ENCODE measurements at places on chromosomes 3 and 15.

- no peak for DNase-seq
These were observed 164.2 kb downstream of the FEZF2 start for GRCh38 chr3:62209101-62209500.

GRCh38 chr15:71352125-71352524, 236.9 kb downstream of the THSD4 start:
- no peak for DNase-seq

DNA sequence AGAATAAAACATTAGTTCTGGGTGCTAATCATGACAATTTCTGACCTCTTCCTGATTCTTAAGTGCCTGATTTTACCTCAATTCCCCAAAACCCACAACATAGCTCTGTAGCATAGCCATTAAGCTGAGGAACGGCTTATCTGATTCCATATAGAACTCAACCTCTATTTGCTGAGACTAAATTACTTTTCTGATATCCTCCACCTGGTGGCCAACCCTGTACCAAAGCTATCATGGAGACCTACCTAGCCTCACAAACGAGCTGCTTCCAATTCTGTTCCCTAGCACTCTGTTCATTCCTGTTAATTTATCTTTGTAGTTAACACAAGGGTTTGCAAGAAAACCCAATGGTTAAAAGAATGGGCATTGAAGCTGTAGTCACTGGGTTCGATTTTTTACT, 245.2 kb downstream of the PLOD2 start:
- no peak for DNase-seq

GRCh38 chr15:65875458-65875857, 6.2 kb downstream of the RAB11A start:
- no peak for DNase-seq

- DNase-seq, result no peak
These were observed 24.8 kb downstream of the EFCC1 start for GRCh38 chr3:129025691-129026435.

DNA sequence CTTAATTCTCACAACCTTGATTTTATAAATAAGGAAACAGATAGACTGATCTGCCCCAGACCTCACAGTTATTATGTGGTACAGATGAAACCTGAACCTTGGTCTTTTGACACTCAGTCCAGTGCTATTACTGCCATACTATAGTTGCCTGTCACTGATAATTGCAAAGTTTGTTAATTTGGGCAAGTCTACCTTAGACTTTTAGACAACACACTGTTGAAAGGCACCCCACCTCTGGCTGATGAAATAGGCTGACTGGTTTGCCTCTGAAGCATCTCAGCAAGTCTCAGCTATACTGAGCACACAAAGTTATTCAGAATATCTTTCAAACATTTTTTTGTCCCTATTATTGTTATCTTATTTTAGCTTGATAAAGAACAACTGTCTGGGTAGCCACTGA, 53.1 kb upstream of the MAP4 start:
- no peak for DNase-seq

GRCh38 chr15:85727068-85727467, 67.7 kb downstream of the KLHL25 start:
- DNase-seq, result no peak

GRCh38 chr15:40063563-40064011, 24.6 kb upstream of the SRP14 start:
- DNase-seq, result peak; percentile 97

GRCh38 chr3:152404976-152405375, 136.2 kb downstream of the MBNL1 start:
- no peak for DNase-seq

GRCh38 chr3:58000306-58001085, 7.7 kb upstream of the FLNB start:
- DNase-seq, result no peak

GRCh38 chr15:29526802-29527201, 257.2 kb upstream of the NSMCE3 start:
- DNase-seq, result no peak

DNA sequence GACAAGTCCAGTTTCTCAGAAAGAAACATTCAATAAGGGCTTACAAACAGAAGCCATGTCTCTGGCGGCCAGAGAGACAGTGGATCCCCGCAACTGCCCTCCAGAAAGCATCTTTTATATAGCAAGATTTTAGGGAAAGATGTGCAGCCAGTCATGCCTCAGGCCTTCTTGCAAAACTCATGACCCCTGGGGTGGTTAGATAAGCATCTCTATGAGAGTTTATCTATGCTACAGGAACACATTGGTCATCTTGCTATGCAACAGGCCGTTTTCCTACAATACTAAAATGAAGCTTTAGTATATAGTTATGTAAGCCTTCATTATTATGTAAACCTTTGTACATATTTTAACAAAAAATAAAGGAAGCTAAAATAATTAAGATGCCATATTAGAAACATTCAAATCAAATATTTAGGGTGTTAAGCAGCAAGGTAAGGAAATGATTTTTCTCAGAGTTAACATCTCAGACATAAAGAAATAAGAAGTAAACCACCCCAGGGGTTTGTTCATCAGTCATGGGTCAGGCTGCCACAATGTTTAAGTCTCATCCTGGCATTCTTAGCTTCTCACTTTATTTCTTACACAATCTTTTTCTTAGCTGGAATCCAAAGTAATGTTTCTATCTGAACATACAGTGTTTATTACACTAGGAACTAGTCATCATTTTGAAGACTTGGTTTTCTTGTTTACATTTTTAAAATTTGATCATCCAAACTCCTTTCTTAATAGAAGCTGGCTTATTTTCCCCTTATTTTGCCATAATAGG, 6.3 kb upstream of the FSIP1 start:
- DNase-seq, result no peak

DNA sequence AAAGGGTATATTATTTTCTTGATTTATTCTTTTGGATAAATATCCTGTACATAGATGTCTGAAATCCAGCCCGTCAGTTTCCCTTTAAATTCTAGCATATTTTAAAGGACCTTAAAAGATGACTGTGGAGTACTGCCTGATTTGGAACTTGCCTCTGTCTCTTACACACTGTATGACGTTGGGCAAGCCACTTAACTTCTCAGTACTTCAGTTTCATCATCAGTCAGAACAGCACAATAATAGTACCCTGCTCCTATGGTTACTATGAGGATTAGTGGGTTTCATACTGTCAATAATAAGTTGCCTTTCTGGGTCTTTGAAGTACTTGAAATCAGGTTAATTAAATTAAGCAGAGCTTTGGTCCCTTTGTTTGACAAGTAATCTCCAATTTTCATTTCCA, 374.3 kb downstream of the TIGIT start:
- DNase-seq, result no peak

DNA sequence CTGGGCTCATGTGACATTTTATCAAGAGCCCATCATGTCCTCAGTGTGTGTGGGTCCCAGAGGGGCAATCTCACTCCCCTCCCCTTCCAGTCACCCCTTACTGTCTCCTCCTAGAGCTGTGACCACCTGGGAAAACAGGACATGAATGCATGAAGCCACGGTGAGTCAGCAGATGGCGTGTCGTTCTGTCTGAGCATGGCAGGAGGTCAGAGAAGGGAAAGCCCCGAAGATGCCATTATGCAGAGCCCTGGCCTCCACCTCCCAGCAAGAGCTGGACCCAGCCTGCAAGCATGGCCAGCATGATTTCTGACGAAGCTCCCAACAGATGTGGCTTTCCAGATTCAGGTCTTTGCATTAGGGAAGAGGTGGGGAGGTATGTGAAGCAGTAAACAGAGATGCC, 118.5 kb downstream of the TLE3 start:
- peak; percentile 42 for DNase-seq

- peak; percentile 18 for DNase-seq
These were observed 866.1 kb downstream of the NSUN3 start for GRCh38 chr3:94928921-94929320.

Measured in MG63 (cell line).